ENCODE measurements at places on chromosomes 5 and 9.

DNA sequence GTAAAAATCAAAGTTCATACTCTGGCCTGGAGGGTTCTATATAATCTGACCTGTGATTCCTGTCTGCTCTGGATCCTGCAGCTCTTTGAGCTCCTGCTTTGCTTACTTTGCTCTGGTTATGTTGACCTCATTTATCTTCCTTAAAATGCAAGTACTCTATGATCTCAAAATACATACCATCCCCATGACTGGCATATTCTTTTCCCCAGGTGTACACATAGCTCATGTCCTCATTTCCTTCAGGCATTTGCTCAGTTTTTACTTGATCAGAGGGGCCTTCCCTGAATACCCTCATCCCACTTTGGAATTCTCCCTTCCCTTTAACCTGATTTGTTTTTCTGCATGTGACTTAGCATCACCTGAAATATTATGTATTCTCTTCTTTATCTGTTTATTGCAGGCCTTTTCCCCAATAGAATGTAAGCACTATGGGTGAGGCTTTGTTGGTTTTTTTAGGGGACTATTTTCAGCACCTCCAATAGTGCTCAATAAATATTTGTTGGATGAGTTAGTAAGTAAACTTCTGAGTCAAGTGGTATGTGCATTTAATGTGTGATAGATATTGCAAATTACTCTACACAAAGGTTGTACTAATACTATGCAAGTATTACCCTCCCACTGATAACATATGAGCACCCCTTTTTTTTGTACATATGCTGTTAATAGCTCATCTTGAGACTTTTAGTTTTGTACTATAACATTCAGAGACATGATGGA lies 211.5 kb downstream of the NMUR2 start:
- H3K27ac ChIP-seq, result no peak overlapping the region
- no peaks in the 10 kb centered on the region for H3K4me1 ChIP-seq
- DNase-seq, result no peak
- H3K4me3 ChIP-seq, result no peak overlapping the region
- no peaks in the 10 kb centered on the region for H3K27me3 ChIP-seq
- no peaks in the 10 kb centered on the region for H3K36me3 ChIP-seq

GRCh38 chr5:14342306-14342705 lies 199.2 kb downstream of the TRIO start:
- H3K27me3 ChIP-seq, result no peaks in the 10 kb centered on the region
- DNase-seq, result no peak
- H3K36me3 ChIP-seq, result no peaks in the 10 kb centered on the region

GRCh38 chr5:119347991-119348390 lies 7.8 kb upstream of the TNFAIP8 start:
- no peaks in the 10 kb centered on the region for H3K27me3 ChIP-seq
- no peak for DNase-seq
- H3K36me3 ChIP-seq, result no peaks in the 10 kb centered on the region
- no peak overlapping the region for H3K4me3 ChIP-seq
- peaks cover 73% of the 10 kb centered on the region for H3K4me1 ChIP-seq

DNA sequence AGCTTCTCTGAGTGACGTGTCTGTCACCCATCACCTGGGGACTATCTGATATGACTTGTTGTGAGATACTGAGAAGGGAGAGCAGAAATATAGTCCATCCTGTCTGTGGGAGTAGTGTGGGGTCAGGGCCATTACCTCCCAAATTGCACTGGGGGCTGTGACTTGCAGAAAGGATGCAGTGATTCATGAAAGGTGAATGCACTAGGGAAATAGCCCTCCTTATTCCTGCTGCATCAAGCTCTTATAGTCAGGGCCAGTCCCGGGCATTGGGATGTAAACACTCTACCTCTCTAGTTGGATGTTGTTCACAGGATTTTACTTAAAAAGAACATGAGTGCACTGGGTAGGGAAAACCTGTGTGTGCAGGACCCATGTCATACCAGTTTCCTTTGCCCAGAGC lies 124.8 kb downstream of the STK32A start:
- H3K27me3 ChIP-seq, result no peaks in the 10 kb centered on the region
- no peak overlapping the region for H3K27ac ChIP-seq

GRCh38 chr5:10827571-10827970 lies 66.5 kb upstream of the DAP start:
- no peaks in the 10 kb centered on the region for H3K36me3 ChIP-seq
- H3K27ac ChIP-seq, result no peak overlapping the region
- H3K27me3 ChIP-seq, result no peaks in the 10 kb centered on the region

DNA sequence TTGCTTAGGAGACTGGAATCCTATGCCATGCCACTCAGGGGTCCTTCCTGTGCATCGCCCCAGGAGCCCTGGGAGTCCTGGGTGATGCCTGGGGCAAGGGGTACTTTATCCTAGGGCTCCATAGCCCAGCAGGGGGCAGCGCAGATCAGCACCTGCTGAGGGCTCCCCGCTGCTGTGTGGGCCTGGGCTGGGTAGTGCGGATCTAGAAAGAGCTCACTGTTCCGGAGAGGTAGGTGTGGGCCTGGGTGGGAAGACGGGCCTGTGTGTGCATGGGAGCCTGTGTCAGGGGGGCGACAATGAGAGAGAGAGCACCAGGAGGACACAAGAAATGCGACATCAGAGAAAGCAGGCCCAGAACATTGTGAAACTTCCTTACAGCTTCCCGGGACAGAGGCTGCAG lies 11.4 kb upstream of the DAB2IP start:
- no peak overlapping the region for H3K4me3 ChIP-seq
- DNase-seq, result no peak
- H3K4me1 ChIP-seq, result no peaks in the 10 kb centered on the region
- H3K36me3 ChIP-seq, result no peaks in the 10 kb centered on the region
- H3K27me3 ChIP-seq, result no peaks in the 10 kb centered on the region

- H3K4me3 ChIP-seq, result no peak overlapping the region
- no peak overlapping the region for H3K27ac ChIP-seq
- H3K4me1 ChIP-seq, result peaks cover 2% of the 10 kb centered on the region
- DNase-seq, result no peak
- no peaks in the 10 kb centered on the region for H3K27me3 ChIP-seq
- no peaks in the 10 kb centered on the region for H3K36me3 ChIP-seq
These were observed 116.5 kb downstream of the SLC1A3 start for GRCh38 chr5:36722900-36723299.
